ENCODE measurements at places on chromosomes 6 and 20.

- DNase-seq = peak; percentile 47
Measured at GRCh38 chr20:14337400-14338171, at the start of gene FLRT3. Gene FLRT3, minus strand, starts transcription at chr20:14337612. Its CDS starts 10,106 bp downstream, at chr20:14327506.

- DNase-seq = no peak
Measured at GRCh38 chr6:150406948-150407347, 38.1 kb downstream of the IYD start.

- DNase-seq = no peak
Measured at GRCh38 chr6:118736440-118736839, 85.0 kb upstream of the CEP85L start.

- no peak for DNase-seq
Measured at GRCh38 chr20:59672576-59672975, 68.2 kb downstream of the PHACTR3 start.
